ENCODE measurements at places on chromosomes 11 and 22.
A peak's percentile ranks its signal among the peaks of the same experiment; 100 is the strongest.

- DNase-seq = no peak
Measured at GRCh38 chr11:132451942-132452601, 1080.2 kb downstream of the OPCML start.

DNA sequence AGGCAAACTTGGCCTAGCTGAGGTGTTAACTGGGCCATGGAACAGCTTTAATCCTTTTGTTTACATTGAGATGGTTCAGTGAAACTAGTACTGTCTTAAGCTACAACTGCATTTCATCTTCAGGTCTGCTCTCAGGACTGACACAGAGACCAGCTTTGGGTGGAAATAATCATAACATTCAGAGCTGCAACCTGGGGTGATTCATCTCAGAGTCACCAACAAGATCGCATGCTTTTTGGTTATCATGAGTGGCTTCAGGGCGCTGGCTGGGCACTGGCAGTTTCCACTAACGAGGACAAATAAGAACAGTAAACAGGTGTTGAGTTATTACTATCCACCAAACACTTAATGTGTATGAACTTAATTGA lies 60.9 kb upstream of the PAX6 start:
- peak; percentile 71 for DNase-seq

DNA sequence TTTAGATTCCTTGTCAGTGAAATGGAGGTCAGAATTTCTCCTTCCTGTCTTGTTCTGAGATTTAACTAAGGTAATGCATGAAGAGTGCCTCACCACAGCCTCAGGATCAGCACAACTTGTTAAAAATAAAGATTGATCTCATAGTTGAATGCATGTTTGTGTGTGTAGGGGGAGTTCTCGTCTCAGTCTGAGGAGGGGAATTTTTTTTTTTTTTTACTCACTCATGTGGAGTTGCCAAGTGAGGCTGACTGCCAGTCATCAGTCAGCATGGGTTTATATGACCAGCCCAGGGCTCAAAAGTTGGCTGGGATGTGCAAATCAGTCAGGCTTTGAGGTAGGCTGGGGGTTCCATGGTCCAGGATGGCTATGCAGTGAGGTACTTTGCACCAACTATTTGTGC lies 113.2 kb downstream of the FANCF start:
- DNase-seq = no peak

GRCh38 chr11:122598971-122599370 lies 56.6 kb upstream of the UBASH3B start:
- DNase-seq = peak; percentile 25

- peak; percentile 92 for DNase-seq
Measured at GRCh38 chr22:20531404-20532201, 24.2 kb downstream of the MED15 start.

- no peak for DNase-seq
Measured at GRCh38 chr11:19873730-19874129, 161.1 kb downstream of the NAV2 start.

DNA sequence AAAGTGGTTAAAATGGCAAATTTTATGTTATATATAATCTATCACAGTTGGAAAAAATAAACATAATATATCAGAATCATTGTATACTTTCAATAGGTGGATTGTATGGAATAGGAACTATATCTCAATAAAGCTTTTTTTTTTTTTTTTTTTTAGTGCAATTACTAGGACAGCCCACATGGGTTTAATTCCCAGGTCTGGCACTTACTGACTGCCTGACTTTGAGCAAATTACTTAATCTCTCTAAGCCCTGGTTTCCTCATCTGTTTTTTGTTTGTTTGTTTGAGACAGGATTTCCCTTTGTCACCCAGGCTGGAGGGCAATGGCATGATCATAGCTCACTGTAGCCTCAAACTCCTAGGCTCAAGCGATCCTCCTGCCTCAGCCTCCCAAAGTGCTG lies 26.1 kb upstream of the BAIAP2L2 start:
- no peak for DNase-seq

DNA sequence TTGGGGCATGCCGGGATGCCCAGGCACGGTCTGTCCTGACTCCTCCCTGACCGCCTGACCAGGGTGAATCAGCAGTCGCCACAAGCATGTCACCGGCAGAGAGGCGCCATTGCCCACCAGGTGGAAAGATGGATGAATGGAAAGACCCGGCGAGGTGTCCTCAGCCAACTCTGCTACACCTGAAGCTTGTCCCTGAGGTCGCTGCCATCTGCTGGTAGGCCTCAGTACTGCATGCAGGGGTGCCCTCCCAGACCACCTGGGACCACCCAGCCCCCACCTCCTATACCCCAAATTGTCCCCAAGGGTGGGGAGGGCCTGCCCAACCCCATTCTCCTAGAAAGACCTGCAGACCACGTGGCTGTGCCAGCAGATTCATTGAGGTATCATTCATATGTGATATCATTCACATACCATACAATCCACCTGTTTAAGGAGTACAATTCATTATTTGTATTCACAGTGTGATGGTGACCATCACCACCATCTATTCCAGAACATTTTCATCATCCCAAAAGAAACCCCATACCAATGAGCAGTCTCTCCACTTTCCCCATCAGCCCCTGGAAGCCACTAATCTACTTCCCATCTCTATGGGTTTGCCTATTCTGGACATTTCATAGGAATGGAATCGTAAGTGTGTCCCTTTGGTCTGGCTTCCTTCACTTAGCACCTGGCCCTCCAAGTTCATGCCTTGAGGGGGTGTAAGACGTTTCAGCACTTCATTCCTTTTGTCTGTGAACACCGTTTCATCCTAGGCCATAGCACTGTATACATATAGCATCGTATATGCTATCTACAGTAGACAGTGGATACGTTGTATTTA lies 17.5 kb downstream of the FGF3 start:
- peak; percentile 46 for DNase-seq

- peak; percentile 60 for DNase-seq
Measured at GRCh38 chr22:24486501-24486921, 8.6 kb upstream of the UPB1 start.

- peak; percentile 41 for DNase-seq
Measured at GRCh38 chr11:33373636-33374035, 116.5 kb downstream of the HIPK3 start.

GRCh38 chr11:95134491-95134890 lies 44.8 kb downstream of the ENDOD1 start:
- peak; percentile 35 for DNase-seq

DNA sequence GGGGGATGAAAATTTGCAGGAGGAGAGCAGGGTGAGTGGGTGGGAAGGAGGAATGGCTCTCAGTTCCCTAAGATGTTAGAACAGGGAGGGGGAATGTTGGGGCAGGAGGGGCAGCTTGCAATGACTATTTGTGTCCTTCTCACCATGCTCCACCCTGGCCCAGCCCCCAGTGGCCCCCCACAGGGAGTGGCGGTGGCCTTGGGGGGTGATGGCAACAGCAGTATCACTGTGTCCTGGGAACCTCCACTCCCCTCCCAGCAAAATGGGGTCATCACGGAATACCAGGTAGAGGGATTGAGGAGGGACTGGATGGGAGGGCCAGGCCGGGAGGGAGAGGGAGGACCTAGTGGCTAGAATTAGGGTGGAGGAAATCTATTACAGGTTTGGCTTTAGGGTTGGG lies 10.2 kb downstream of the ROBO3 start:
- DNase-seq = no peak

GRCh38 chr11:10283991-10284390 lies 10.0 kb downstream of the SBF2 start:
- DNase-seq = no peak

GRCh38 chr11:44417731-44418455 lies 108.0 kb upstream of the ALX4 start:
- no peak for DNase-seq

GRCh38 chr11:4559527-4560440 lies 14.8 kb downstream of the OR52M1 start:
- DNase-seq = no peak

DNA sequence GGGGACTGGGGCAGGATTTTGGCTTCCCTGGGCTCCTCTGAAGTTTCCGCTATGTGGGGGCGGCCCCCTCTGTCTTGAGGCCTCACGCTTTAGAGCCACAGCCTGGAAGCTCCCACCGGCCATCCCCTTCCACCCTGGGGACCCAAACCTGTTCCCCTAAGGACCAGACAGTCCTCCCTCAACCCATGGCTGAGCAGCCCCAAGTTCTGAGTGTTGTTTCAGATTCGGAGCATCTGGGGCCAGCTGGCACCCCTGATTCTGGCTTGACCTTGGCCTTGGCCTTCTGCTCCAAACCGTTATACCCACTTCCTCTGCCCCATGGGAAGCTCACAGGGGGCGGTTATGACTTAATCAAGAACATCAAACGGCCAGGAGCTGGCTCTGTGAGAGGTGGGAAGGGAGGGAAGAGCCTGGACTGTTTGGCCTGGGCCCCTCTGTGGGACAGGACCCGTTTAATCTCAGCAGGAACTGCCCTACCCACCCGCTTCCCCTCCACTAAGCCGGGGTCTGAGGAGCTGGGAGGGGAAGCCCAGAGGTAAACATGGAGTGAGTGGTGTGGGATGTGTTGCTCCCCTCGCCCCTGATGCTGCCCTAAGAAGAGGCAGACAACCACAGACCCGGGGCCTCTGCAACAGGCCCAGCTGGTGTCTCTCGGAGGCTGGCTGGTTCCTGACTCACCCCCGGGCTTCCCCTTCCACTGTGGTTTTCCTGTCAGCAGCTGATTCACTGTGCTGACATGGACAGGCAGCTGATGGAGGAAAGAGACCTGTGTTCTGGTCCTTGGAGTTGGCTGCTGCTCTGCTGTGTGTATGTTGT lies 3.4 kb downstream of the CD82 start:
- peak; percentile 96 for DNase-seq

DNA sequence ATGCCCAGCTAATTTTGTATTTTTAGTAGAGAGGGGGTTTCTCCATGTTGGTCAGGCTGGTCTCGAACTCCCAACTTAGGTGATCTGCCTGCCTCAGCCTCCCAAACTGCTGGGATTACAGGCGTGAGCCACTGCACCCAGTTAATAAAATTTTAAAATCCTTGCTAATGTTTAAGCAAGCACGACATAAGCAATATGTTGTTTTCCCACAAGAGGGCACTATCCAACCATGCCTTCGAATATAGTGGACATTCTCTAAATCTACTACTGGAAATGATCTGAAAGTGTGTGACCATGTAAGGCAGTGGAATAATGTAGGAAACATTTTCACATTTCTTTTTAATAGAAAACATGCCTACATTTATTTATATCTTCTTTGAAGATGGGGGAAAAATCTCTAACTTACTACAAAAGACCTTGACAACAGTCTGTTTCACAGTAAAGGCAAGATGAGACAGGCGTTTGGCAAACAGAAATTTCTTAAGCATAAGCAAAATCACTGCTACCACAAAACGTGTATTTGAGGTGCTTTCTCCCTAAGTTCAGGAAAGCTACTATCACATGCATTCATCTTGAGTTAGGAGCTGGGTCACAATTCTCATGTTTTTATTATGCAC lies 38.2 kb downstream of the PITPNB start:
- DNase-seq = peak; percentile 39

- DNase-seq = no peak
Measured at GRCh38 chr11:117999354-117999993, 13.3 kb downstream of the IL10RA start.

GRCh38 chr11:121762820-121763219 lies 310.1 kb upstream of the SORL1-AS1 start:
- DNase-seq = no peak

DNA sequence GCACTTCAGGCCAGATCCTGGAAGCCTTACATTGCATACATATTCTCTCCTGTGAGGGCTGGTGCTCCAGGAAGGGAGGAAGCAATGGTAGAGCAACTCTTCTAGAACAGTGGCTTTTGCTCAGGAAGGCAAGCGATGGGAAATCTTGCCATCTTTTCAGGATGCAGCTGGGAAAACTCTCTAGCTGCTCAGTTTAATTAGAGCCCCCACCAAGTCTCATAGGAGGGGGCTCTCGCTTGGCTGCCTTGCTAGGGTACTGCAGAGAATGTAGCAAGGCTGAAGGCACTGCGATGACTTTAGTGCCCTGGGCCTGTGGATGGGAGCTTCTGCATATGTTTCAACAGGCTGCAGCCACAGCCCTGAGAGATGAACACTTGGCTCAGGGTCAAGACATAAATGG lies 357.2 kb upstream of the SYN3 start:
- no peak for DNase-seq

DNA sequence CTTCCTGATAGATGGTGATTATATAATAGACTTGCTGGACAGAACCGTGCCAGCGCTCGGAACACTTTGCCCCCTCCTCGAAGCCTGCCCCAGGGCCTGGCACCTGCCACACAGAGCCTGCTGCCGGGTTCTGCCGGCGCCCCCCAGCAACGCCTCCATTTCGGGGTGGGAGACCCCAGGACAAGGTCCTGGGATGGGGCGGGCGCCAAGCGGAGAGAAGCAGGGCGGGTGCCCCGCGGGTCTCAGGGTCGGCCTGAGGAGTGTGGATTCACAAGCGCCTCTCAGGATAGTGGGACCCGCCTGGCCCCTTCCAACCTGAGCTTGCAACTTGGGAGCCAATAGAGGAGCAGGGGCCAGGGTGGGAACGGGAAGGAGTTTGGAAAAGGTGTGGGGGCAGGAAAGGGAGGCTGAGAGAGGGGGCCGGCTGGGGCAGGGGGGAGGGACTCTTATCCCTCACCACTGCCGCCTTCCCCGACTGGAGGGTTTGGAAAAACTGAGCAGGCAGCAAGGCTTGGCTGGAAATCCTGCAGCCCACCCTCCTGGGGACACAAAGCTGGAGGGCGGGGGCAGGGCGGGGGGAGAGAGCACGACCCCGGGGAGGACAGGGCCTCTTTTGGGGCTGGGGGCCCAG lies 3.3 kb upstream of the BCL9L start:
- DNase-seq = peak; percentile 31

DNA sequence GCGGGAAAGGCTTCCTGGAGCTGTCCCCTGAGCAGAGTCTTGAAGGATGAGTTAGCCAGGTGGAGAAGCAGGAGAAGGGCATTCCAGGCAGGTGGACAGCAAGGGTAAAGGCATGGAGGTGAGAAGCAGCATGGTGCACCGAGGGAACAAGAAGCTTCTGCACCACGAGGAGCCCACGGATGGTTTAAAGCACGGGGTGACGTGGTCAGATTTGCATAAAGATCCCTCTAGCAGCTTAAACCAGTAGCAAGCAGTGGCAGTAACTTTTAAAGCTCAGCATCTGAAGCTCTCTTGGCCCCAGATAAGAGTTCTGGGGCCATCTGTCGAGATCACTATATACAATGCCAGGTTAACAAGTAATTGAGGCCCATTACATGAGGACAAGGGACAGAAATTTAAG lies 36.8 kb downstream of the SERPINH1 start:
- no peak for DNase-seq

All from A172 (cell line).